Activated T-cell treated with anti-CD3 and anti-CD28 coated beads for 4 hours (primary cell): ENCODE measurements at places on chromosomes 6 and 20.

- DNase-seq, result no peak
Observed at GRCh38 chr20:19934792-19935491, 82.2 kb upstream of the NAA20 start.

- DNase-seq, result no peak
Observed at GRCh38 chr20:24381886-24382285, 87.5 kb upstream of the SYNDIG1 start.

GRCh38 chr6:88725111-88725975 is 238.1 kb downstream of the RNGTT start:
- no peak for DNase-seq

DNA sequence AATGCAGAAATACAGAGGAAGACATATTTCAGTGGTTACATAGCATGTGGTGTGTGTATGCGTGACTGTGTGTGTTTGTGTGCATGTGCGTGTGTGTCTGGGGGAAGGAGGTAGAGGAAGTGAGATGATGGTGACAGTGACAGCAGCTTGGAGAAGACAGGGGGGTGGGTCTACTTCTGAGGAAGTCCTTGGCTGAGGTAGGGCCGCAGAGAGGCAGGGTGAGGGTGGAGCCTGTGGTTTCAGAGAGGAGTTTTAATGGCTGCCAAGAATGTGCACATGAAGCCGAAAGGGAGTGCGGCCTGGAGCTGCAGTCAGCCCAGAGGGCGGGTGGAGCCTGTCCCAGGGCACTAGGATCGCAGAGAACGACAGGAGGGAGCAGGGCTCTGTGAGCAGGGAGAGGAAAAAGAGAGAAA is 22.7 kb upstream of the RNF24 start:
- DNase-seq, result peak; percentile 59

DNA sequence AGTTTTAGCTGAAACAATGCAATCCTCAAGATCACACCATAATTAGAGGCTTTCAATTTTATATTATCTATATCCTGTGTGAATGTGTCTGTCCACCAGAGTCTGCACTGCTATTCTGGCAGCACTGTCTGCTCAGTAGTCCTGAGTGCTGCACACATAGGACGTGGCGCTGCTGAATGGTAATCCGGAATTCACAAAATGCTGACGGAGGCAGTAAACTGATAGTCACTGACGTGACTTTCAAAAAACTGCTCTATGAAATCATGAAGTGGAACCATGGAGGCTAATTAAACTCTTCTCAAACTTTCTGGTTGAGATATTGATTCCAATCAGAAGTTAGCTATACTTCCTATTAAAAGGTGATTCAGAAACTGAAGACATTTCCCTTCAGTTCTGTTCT is 190.8 kb upstream of the NOX3 start:
- no peak for DNase-seq

DNA sequence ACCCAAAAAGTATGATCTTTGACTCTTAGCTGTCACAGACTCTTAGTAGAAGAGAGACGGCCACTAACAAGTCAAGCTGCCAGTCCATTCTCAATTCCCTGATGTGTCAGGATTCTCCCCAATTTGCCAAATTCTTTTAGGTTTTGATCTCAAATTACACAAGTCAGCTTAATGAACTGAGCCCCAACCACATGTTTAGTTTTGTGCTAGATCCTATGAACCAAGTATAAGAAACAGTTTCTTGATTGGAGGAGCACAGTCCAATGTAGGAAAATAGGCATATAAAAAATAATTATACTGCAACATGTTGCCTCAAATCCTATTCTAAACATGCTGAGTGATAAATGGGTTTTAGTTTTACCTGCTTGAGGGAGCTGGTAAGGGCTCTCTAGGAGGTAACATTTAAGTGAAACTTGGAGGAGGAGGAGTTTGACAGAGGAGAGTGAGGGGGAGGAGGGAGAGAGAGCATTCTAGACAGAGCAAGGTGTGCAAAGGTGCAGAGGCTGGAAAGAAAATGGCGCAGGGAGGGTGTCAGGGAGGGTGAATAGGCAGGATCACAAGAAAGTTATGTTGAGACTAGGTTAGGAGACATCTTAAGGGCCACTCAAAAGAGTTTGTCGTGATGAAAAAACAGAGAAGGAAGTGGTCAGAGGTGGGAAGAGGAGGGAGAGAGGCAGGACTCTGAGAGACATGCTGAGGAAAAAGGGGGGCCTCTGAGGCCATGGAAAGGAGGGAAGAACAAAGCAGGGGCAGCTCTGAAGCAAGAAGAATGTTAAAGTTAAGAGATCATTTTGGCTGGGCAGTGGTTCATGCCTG is 22.8 kb upstream of the FAM83C start:
- DNase-seq, result no peak

DNA sequence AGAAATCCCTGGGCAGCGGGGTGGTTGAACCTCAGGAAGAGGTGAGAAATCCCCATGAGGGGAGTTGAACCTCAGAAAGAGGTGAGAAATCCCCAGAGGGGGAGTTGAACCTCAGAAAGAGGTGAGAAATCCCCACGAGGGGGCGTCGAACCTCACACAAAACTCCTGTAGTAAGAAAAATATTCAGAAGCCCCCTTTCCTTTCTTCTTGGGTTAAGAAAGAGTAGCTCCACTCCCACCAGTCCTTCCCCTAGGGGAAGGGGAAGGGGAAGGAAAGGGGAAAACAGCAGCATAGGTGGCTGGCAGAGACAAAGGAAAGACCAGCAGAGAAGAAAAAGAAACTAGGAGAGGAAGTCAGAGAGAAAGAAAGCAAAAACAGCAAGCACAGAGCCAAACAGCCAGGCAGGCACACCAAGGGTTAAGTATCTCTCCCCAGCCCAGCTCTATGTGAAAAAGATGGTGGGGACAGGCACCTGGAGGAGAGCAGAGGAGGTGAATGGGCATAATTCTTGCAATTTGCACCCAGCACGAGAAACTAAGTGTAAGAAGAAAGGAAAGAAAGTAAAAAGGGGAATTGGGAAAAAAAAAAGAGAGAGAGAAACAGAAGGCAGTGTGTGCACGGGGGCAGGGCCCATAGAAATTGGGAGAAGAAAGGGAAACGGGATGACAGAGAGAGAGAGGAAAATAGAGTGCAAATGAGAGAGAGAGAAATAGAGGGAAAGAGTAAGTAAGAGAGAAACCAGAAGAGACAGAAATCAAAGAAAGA is 88.2 kb downstream of the PLG start:
- no peak for DNase-seq

DNA sequence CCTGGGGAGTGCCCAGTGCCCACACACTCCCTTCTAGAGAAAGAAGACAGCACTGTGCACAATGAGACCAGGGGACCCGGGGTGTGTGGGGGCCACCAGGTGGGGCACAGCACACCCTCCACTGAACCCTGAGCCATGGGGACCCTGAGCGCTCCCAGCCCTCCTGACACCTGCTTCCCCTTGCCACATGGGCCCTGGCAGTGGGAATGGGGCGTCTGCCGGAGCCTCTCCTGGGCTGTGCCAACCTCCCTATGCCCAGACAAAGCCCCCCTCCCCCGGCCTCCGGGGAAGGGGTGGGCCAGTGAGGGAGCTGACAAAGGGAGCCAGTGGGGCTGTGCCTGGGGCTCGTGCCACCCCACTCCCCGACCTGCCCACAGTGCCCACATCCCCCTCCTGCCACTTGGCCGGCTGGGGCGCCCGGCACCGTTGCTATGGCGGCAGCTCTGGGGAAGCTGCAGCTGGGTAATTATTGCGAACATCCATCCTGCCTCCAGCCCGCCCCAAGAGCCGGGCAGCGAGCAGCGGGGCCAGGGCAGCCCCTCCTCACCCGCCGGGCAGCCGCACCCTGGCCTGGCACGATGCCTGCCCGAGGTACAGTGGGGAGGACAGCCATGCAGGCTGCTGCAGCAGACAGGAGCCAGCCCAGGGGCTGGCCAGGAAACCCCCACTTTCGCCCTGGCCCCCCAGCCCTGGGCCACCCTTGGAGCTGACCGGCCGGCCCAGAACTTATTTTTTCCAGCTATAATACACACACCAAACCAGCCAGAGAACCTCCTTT is 41.9 kb upstream of the NOL4L start:
- no peak for DNase-seq

- no peak for DNase-seq
Observed at GRCh38 chr6:54981276-54981609, 134.7 kb downstream of the FAM83B start.

DNA sequence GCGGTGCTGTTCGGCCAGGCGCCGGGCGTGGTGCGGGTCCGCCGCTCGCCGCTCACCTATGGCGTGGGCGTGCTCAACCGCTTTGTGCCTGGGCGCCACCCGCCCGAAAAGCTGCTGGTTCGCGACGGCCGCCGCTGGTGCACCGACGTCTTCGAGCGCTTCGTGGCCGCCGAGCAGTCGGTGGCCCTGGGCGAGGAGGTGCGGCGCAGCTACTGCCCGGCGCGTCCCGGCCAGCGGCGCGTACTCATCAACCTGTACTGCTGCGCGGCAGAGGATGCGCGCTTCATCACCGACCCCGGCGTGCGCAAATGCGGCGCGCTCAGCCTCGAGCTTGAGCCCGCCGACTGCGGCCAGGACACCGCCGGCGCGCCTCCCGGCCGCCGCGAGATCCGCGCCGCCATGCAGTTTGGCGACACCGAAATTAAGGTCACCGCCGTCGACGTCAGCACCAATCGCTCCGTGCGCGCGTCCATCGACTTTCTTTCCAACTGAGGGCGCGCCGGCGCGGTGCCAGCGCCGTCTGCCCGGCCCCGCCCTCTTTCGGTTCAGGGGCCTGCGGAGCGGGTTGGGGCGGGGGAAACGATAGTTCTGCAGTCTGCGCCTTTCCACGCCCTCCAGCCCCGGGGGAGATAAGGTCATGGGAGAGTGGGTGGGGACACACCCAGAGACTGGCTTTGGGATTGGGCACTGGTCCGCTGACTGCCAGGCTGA is 15.7 kb downstream of the ADISSP start:
- no peak for DNase-seq
